ENCODE measurements at places on chromosomes 6 and 20.

GRCh38 chr20:13028001-13028400, 19.2 kb downstream of the SPTLC3 start:
- H3K4me1 ChIP-seq = no peaks in the 10 kb centered on the region
- DNase-seq = no peak
- H3K4me3 ChIP-seq = no peak overlapping the region
- no peak overlapping the region for H3K27ac ChIP-seq
- H3K27me3 ChIP-seq = no peaks in the 10 kb centered on the region

DNA sequence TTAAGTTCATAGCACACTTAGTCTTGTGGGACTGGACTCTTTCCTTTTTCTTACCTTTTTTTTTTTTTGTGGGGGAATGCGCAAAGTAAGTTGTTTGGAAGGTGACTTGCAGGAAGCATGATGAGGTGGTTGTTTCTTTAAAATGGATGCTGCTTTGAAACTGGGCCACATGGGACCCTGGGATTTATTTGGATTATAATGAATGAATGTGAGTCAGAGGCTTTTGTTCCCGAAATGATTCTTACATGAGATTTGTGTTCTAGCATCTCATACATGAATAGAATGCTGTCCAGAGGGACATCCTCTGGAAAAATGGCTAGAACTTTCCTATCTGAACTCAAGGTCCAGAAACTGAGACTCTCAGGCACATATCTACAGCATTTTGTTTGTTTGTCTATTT, 236.6 kb upstream of the RNF24 start:
- no peak overlapping the region for H3K4me3 ChIP-seq
- no peak for DNase-seq
- no peak overlapping the region for H3K27ac ChIP-seq
- no peaks in the 10 kb centered on the region for H3K36me3 ChIP-seq
- H3K4me1 ChIP-seq = no peaks in the 10 kb centered on the region

DNA sequence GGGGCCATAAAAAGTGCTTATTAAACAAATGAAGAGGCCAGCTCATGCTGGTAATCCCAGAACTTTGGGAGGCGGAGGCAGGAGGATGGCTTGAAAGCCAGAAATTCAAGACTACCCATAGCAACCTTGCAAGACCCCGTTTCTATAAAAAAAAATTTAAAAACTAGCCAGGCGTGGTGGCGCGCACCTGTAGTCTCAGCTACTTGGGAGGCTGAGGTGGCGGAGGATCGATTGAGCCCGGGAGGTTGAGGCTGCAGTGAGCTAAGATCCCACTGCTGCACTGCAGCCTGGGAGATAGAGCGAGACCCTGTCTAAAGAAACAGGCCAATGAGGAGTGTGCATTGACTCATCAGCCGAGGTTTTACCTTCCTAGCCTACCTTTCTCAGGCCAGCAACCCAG, 15.2 kb downstream of the NPEPL1 start:
- peaks cover 4% of the 10 kb centered on the region for H3K4me1 ChIP-seq
- no peak for DNase-seq
- no peaks in the 10 kb centered on the region for H3K27me3 ChIP-seq
- H3K4me3 ChIP-seq = no peak overlapping the region

DNA sequence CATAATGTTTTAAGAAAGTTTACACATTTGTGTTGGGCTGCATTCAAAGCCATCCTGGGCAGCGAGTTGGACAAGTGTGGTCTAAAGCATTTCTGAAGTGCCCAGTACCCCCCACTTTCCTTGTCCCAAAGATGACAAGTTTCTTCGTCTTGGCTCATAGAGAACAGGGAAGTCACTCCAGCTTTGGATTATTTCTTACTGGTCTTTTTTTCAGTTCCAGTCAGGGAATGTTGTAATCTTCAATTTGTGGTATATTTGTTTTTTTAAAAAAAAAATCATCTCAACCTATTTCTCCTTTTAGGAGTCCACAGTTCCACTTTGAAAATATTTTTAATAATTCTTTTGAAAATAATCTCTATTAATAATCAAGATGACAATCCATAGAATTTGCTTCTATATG, 34.0 kb downstream of the SLX4IP start:
- H3K36me3 ChIP-seq = no peaks in the 10 kb centered on the region
- no peak overlapping the region for H3K27ac ChIP-seq
- H3K27me3 ChIP-seq = no peaks in the 10 kb centered on the region
- H3K4me1 ChIP-seq = peaks cover 3% of the 10 kb centered on the region

DNA sequence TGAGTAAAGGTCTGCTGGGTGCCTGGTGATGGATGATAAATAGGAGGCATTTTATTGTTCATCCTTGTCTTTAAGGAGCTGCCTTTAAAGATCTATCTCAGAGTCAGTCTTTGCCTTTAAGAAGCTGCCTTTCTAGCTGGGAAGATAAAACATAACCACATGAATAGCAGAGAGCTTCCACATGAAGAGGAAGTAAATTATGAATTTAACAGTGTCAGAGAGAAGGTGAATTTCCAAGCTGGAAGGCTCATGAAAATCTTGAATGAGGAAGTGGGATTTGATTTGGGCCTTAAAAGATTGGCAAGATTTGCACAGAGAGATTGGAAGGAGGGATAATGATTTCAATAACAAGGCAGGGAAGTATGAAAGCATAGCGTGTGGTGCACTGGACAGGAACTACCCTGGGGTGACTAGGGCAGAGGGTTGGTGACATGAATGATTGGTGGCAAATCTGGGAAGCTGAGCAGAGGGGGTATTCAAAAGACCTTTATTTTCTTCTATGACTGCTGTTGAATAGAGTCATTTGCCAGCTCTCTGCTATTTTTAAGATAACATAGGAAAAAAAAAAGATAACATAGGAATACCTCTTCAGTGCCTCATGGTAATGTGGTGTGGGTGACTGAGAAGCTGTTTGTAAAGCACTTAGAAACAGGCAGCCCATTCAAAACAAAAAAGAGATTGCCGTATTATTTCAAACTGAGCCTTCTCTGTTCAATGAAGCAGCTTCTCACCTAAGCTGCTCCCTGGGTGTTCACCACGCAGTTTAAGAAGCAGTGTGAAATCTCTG, 591.6 kb downstream of the PKHD1 start:
- H3K27ac ChIP-seq = no peak overlapping the region
- DNase-seq = no peak
- H3K4me3 ChIP-seq = no peak overlapping the region
- no peaks in the 10 kb centered on the region for H3K27me3 ChIP-seq

DNA sequence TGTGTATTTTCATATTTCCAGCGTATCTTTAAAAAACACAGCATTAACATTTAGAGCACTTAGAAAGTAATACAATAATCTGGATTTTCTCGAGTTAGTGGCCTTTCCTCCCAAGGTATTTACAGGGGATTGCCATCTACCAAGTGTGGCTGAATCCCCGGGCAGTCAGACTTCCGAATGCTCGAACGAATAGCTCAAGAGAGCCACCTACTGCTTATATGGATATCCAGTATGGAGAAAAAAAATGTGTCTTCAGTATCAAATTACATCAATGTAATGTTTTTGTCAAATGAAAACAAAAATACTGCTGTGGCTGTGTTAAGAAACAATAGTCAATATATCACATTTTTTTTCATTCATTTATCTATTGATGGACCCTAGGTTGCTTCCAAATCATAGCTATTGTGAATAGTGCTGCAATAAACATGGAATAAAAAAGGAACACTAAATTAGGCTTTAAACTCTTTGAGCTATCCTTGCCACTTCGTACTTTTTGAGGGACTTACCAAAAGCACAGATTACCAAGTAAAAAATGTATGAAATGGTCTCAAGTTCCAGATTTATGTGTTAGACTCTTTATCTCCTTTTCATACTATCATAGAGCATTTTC, 654.5 kb upstream of the PTCHD4 start:
- peaks cover 3% of the 10 kb centered on the region for H3K36me3 ChIP-seq
- no peak for DNase-seq
- no peak overlapping the region for H3K4me3 ChIP-seq
- no peak overlapping the region for H3K27ac ChIP-seq

DNA sequence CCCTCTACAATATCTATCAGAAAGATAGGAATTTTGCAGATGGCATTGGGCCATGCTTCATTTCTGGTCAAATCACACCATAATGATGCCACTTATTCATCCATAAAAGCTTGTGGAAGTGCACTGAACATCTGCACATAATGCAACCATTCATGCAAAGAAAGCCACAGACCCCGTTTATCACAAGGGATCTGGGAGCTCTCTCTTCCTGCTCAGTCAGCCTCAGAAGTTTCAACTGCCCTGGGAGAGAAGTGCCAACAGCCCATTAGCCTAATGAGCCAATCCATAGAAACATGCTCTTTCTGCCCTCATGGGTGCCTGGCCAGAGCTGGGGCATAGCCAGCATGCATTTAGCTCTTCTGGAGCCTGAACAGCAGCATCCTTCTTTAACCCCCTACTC, 85.8 kb downstream of the SLC35F1 start:
- H3K27ac ChIP-seq = no peak overlapping the region
- H3K4me1 ChIP-seq = no peaks in the 10 kb centered on the region
- peaks cover 28% of the 10 kb centered on the region for H3K27me3 ChIP-seq
- DNase-seq = no peak
- no peaks in the 10 kb centered on the region for H3K36me3 ChIP-seq
- H3K4me3 ChIP-seq = no peak overlapping the region

DNA sequence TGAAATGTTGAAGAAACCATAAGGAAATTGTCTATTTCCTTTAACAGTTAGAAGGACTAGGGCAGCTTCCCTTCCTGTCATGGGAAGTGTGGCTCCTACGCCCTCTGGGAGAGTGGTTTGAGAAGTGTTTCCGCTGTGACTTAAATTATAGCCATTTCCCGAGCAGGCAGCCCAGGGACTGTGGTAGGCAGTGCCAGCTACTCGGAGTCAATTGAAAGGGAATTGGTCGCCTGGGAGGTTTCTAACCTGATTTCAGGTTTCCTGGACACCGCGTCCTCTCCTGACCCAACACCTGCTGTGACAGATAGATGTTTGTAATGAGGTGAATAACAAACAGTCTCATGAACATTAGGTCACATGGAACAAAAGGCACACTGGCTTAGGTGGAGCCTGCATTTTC, 256.1 kb upstream of the PLCB4 start:
- no peak overlapping the region for H3K27ac ChIP-seq
- no peaks in the 10 kb centered on the region for H3K4me1 ChIP-seq
- no peaks in the 10 kb centered on the region for H3K36me3 ChIP-seq
- no peak overlapping the region for H3K4me3 ChIP-seq

DNA sequence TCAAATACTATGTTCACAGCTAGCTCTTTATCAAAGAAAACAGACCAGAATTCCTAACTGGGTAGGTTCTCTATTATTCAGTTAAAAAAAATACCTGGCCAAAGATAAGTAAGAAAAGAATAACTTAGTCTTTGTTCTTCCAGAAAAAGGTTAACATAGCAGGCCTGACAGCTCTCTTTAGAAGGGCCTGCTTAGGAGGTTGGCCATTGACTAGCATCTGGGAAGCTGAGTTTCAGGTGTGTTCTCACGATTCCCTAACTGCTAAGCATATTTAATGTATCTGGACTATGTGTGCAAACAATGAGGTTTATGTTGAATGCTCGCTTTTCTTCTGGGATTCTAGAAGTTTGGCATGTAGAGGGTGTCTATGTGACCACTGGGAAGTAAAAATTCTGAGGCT, 618.9 kb downstream of the HACE1 start:
- H3K4me1 ChIP-seq = no peaks in the 10 kb centered on the region
- H3K27ac ChIP-seq = no peak overlapping the region
- H3K4me3 ChIP-seq = no peak overlapping the region
- no peak for DNase-seq
- H3K36me3 ChIP-seq = no peaks in the 10 kb centered on the region

DNA sequence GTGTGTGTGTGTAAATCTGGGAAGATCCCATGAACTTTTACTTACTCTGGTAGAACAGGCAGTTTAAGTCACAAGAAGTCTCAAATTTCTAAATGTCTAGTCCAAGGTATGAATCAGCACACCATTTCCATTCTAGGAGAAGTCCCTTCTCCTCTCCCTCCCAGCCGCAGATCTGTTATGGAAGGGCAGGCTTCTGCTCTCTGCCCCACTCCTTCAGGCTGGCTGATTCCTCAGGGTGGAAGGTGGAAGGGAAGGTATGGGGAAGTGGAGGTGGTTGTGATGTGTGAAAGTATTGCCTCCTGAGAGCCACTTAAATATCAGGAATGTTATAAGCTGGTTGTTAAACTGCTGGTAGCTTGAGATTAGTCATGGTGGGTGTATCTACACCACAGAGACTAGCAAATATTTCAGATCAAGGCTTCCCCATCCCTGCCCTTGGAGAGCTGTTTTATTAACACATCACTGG, 44.5 kb upstream of the LAMA4 start:
- no peak overlapping the region for H3K4me3 ChIP-seq
- H3K27me3 ChIP-seq = peaks cover 38% of the 10 kb centered on the region
- peaks cover 3% of the 10 kb centered on the region for H3K36me3 ChIP-seq
- DNase-seq = no peak

- peaks cover 65% of the 10 kb centered on the region for H3K27me3 ChIP-seq
- no peaks in the 10 kb centered on the region for H3K36me3 ChIP-seq
- DNase-seq = no peak
- no peaks in the 10 kb centered on the region for H3K4me1 ChIP-seq
- no peak overlapping the region for H3K27ac ChIP-seq
Observed at GRCh38 chr6:142518761-142519160, 217.0 kb downstream of the ADGRG6 start.

- H3K4me1 ChIP-seq = no peaks in the 10 kb centered on the region
- peaks cover under 1% of the 10 kb centered on the region for H3K36me3 ChIP-seq
- no peaks in the 10 kb centered on the region for H3K27me3 ChIP-seq
Observed at GRCh38 chr6:134446218-134446848, 128.4 kb upstream of the SGK1 start.

DNA sequence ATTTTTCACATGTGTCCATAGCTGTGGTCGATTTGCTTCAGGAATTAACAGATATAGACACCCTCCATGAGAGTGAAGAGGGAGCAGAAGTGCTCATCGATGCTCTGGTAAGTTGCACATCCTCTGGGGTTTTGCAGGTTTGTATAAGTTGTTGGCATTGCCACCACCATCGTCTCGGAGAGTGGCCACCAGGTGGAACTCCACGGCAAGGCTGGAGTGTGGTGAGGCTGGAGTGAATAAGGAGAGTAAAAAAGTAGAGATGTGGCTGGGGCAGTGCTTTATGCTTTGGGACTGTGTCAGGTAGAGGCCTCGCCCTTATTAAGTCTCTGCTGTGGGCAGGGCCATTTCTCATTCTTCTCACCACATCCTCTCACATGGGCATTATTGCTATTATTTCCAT, 63.7 kb downstream of the CTNNBL1 start:
- no peak overlapping the region for H3K4me3 ChIP-seq
- no peak overlapping the region for H3K27ac ChIP-seq
- peaks cover 5% of the 10 kb centered on the region for H3K4me1 ChIP-seq
- H3K27me3 ChIP-seq = no peaks in the 10 kb centered on the region

DNA sequence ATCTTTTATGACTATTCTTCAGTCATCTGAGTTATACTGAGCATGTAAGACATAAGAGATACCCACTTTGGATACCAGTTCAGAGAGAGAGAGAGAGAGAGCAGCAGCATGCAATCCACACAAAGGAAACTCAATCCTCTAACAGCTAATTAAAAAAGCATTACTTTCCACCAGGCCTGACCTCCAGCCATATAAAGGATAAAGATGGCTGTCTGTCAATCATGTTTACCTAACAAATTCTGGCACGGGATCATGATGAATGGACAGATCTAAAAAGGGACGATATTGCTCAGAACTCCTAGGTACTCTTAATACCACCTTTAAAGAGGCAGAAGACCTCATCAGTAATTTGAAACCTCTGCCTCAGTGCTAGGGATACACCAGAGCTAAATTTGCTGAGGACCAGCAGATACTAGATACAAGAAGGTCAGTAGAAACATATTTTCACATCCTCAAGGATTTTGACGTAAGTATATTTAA, 159.2 kb downstream of the RPS12 start:
- H3K27ac ChIP-seq = no peak overlapping the region
- no peak for DNase-seq
- H3K36me3 ChIP-seq = no peaks in the 10 kb centered on the region
- H3K4me3 ChIP-seq = no peak overlapping the region
